ENCODE measurements at places on chromosomes 4 and X.

- DNase-seq: no peak
These were observed 93.6 kb upstream of the FTHL17 start for GRCh38 chrX:31165241-31166035.

GRCh38 chr4:63619771-63620170, 789.5 kb downstream of the TECRL start:
- no peak for DNase-seq

DNA sequence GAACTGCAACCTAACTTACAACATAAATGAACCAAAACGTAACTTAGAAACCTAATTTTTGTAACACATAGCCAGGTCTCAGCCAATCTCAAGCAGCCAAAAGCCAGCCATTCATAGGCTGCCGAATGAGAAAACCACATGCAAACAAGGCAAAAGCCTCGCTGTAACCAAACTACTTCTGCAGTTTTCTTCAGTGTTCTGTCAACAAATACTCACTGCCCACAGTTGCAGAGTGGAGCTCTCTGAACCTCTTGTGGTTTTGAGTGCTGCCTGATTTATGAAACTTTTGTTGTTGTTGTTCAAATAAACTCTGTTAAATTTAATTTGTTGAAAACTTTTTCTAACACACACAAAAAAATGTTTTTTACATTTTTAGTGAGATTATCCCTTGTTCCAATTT, 251.2 kb downstream of the PAPSS1 start:
- DNase-seq: no peak

DNA sequence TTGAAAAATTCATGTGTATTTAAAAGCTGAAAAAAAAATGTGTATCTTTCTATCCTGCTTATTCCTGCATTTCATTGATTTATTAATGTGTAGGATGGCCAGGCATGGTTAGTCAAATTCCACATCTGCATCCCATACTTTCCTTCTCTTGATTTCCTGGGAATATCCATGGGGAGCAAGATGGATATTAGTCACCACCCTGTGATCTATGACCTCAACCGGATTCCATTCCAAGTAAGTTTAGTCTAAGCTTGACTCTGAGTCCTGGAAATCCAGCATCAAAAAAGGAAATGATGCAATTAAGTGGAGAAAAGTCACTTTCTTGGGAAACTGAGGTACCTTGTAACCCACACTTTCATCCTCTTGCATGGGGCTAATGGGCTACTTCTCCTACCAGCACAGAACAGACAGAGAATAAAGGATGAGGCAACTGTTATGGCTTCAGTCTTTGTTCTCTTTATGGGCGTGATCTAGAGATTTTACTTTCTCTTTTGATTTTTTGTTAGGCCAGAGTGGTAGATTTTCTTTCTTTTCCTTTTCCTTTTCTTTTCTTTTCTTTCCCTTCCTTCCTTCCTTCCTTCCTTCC, 17.1 kb upstream of the BEX4 start:
- no peak for DNase-seq

GRCh38 chr4:55830716-55831115, 11.1 kb downstream of the EXOC1L start:
- no peak for DNase-seq

- DNase-seq: no peak
These were observed 153.3 kb downstream of the PRDM5 start for GRCh38 chr4:120769227-120769626.

DNA sequence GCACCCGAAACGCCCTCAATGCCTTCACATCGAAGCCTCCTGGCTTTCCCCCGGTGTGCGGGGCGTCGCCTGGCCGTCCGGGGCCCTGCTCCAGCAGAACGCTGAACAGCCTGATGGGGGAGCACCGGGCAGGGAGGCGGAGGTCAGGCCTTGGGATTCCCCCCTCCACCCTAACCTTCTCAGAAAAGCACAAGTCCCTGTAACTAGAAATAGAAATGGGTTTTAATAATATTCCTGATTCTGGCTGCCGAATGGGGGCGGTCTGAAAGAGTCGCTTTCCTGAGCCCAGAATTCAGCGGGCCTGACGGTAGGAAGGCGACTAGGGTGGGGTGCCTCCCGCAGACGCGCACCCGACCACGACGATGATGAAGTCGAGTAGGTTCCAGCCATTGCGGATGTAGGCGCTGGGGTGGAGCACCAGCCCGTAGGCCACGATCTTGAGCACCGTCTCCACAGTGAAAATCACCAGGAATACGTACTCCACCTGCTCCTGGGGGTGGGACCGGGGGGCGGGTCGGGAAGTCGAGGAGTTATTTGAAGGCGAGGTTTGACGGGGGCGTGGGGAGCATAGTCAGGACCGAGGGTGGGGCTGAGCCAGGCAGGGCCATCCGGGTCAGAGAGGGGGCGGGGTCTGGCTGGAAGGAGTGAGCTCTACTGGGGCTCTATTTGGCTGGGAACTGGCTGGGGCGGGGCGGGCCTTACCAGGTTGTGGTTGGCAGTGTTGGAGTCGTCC, 2.5 kb downstream of the CACNA1F start:
- no peak for DNase-seq

GRCh38 chr4:71602289-71602900, 181.5 kb downstream of the GC start:
- DNase-seq: no peak

DNA sequence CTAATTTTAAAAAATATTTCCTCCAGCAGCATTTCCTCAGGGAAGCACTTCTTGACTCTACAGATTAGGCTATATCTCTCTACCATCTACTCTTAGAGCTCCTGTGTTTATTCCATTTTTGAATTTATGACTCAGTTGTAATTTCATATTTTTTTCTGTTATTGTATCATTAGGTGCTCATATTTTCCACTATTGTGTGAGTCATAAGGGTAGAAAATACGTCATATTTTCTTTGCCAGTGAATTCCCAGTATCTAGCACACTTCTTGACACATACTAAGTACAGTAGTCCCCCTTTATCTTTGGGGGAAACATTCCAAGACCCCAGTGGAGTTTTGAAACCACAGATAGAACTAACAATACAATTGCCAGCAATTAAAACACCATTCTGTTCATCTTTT, 431.2 kb downstream of the GASK1B start:
- no peak for DNase-seq

All from WERI-Rb-1 (cell line).